Activated naive CD4-positive, alpha-beta T cell treated with anti-CD3 and anti-CD28 coated beads, Interleukin-2, amount 50 U/mL, for 72 hours (primary cell): ENCODE measurements at places on chromosomes 1 and 21.

DNA sequence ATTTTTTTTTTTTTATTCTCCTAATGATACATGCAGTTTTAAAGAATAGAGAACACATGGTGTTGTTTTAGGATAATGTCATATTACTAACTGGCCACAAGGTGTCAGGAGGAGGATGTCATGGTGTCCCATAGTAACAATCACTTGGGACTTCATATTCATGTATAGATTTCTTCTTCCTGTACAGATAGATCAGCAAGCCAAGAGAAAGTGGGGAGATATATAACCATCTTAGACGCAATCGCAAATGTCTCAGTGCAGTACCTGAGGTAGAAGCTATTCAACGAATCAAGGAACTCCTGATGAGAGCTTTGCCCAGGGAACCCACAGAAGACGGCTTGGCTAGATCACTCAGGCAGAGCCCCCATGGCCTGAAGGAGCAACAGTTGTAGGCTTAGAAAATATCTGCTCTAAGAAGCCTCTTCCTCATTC lies 12.3 kb downstream of the OR2T11 start:
- no peak for DNase-seq

- DNase-seq, result no peak
Measured at GRCh38 chr1:35797380-35797779, 10.4 kb upstream of the AGO4 start.

DNA sequence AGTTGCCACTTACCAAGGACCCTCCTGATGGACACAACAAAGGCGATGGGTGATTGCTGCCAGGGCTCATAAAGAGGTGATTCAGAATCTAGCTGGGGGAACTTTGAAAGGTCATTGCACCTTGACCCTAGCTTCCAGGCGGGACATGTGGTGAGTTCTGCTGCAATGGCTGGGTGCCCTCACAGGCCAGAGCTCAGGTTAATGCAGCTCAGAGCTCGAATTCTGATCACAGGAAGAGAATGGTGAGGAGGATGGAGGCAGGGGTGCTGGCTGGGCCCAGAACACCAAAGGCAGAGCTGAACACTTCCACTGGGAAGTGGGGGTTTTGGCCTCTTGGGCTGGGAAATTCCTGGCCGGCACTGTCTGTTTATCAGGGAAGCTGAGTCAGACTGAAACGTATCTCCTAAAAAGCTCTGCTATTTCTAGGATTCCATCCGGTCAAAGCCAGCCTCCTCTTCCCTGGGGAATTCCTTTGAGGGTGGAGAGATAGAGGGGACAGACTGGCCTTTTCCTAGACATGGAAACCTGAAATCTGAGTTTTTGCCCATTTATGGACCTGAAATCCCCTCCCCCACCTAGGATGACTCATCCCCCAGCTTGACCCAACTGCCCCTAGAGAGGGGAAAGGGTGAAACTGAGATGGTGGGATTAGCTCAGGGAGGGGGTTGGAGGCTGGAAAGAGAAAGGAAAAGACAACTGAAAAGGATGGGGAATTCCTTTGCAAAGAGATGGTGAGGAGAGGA lies 27.2 kb downstream of the NUAK2 start:
- no peak for DNase-seq

DNA sequence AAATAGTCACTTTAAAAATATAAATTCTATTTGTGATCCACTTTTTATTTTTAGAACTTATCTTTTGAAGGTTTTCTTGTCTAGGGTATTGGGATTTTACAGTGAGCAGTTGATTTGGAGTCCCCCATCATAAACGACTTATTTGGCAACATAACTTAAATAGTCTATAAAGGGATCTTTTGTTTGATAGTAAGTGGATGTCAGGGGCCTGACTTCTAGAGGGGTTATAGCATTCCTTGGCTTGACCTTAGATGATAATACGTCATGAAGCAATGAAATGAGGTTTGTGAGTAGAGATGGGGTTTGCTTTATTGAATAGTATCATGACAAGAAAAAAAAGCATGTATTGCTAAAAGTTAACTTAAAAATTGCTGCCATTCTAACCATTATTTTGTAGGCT lies 17.8 kb downstream of the VPS45 start:
- no peak for DNase-seq

GRCh38 chr21:39388038-39388810 lies 39.3 kb upstream of the HMGN1 start:
- DNase-seq, result peak; percentile 87

DNA sequence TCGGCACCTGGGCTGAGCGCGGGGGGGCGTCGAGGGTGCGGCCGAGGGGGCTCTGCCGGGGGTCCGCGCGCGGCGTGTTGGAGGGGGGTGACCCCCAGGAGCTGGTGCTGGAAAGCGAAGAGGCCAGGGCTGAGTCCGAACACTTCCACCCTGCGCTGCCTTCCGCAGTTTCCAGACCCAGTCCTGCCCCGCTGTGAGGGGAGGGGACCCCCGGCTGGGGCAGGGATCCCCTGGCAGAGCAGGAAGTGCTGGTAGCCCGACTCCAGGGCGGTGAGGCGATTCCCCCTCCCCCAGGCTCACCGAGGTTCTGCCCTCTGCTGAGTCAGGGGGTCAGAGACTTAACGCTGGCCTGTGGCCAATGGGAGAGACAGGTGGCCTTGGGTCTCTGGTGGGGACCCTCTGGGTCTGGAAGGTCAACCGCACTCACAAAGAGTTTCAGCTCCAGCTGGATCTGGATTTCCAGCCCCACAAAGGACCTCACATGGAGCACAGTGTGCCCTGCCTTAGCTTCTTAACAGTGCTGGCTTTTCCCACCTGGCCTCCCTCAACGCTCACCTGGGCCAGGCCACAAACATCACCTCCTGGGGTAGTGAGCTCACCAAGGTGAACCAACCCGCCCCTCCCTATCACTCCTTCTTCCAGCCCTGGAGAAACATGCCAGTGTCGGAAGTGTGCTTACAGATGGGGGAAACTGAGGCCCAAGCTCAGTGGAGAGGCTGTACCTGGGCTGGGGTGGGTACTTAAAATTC lies 39.8 kb upstream of the SYNC start:
- no peak for DNase-seq

- no peak for DNase-seq
Measured at GRCh38 chr1:6503884-6504602, 12.6 kb upstream of the PLEKHG5 start.

GRCh38 chr1:240528591-240528990 lies 83.4 kb downstream of the GREM2 start:
- DNase-seq, result no peak

DNA sequence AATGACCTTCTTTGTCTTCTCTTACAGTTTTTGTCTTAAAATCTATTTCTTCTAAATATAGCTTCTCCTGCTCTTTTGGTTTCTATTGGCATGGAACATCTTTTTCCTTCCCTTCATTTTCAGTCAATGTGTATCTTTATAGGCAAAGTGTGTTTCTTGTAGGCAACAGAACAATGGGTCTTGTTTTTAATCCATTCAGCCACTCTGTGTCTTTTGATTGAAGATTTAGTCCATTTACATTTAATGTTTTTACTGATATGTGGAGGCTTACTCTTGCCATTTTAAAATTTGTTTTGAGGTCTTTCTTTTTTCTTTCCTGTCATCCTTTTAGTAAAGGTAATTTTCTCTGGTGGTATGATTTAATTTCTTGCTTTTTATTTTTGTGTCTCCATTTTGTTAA lies 271.2 kb upstream of the ZP4 start:
- DNase-seq, result no peak

- no peak for DNase-seq
Measured at GRCh38 chr1:17559615-17560419, 20.3 kb downstream of the ARHGEF10L start.

DNA sequence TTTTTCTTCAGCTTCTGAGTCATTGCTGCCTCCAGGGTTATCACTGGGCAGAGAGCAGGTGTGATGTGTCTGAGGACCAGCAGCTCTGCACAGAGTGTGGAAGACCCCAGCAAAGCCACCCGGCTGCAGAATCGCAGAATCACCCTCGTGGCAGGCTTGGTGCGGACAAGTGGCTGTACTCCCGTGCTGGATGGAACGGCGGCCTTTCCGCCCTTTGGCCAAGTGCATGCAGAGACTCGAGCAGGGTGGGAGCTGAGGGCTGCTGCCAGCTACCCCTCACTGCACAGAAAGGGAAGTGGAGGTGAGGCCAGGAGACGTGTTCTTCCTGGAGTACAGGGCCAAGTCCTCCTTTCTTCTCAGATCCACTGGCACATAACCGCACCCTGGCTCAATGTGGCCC lies 162.5 kb downstream of the PCBP3 start:
- no peak for DNase-seq
